ENCODE measurements at places on chromosomes 7 and 10.

DNA sequence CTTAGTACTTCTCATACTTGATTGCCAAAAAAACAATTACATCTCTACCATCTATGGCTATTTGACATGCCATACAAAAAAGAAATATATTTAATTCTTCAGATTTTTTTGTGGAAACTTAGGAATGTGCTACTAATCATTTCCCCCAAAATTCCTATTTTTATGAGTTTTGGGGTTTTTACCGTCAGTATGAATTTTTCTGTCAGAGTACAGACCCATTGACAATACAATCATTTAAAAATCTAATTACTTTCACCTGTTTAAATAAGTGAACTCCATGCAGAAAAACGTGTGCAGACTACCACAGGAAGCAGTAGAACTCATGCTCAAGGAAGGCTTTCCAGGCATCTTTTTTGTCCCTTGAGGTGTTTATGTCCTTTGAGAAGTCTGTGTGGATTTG lies 48.8 kb upstream of the FOXP2 start:
- DNase-seq: no peak

DNA sequence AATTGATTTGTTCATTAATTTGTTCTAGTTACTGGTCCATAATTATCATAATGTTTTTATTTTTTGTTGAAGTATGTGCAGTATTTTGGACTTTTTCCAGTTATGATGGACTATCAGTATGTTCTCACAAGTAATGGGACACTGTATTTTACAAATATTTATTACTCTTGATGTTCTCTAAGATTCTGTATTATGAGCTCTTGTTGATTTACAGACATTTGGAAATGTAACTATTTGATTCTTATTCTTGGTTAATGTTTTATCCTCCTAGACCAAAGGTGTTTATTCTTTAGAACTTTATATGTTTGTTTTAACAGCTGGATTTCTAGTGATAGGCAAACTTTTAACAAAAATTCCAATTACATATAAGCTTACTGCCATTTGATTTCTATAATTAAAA lies 200.6 kb downstream of the SDK1 start:
- DNase-seq: no peak

GRCh38 chr10:74704629-74705357 lies 121.6 kb upstream of the KAT6B start:
- peak; percentile 56 for DNase-seq

DNA sequence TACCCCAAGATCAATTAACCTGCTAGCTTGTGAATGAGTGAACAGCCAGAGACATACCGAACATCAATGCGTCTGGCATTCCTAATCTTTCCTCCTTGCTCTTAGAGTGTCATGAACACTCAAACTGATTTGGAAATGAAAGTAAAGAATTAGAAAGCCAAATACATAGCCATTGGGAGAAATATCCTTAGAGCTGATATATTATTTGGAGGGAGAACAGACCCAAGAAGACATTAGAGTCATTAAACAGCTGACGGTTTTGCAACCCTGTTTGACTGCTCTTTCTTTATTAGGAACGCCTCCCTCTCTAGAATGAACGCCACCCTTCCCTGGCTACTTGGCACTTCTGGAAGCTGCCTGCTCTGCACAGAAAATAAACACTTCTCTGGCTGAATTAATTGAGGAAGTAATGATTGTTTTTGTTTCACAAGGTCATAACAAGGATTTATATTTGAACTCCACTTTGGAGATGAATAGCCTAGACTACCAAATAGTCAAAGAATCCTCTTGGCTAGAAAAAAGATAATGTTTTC lies 42.8 kb downstream of the CTTNBP2 start:
- DNase-seq: no peak

- DNase-seq: no peak
These were observed 26.5 kb downstream of the HDAC9 start for GRCh38 chr7:18521945-18522566.
